ENCODE measurements at places on chromosomes 2 and 18.
A peak's percentile ranks its signal among the peaks of the same experiment; 100 is the strongest.

- no peak for DNase-seq
Measured at GRCh38 chr2:239303711-239304532, 96.9 kb downstream of the HDAC4 start.

DNA sequence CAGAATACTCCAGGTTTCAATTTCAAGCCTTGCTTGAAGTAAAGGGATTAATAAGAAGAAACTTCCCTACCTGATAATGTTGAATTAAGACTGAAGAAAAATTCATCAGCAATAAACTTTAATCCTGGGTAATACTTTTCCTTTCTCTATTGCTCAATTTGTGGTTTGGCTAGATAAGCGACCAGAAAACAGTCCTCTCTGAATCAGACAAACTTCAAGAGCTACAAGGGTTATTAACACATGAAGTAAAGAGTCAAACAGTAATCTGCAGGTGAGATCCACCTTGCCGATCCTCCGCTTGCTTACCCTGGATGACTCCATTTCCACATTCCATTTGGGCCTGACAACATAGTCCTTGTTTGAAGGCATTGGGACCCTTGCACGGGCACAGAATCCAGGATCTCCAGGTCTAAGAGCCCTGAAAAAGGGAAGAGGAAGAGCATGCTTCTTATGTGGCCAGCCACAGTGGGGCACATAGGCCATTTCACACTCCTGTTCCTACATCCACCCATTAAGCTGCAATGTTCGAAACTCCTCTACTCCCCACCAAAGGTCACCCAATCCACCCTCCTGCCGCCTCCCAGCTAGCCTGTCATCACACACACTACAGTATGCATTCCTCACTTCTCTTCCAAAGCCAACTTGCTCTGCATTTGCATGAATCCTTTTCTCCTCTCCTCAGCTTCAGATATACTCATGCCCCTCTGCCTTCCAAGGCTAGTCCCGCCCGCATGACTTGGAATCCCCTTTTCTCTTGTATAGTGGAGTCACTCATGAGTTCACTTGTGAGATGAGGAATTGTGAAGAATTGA lies 39.8 kb downstream of the IWS1 start:
- DNase-seq, result no peak

DNA sequence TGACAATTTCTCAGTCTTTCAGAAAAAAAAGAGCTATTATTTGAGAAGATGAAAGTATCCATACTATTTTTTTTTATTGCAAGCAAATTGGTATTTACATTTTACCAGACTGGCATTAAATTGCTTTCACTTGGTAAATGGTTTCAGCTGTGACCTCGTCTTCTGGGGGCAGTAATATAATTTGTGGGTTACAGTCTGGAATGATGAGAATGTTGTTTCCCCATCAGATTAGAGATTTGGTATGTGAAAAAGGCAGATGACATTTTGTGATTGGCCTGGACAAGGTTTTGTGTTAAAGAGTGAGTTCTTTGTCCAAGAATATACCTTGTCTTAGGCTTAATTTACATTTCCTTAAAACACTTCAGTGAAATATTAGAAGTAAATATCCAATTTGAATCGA lies 390.1 kb upstream of the ST6GAL2 start:
- peak; percentile 58 for DNase-seq

DNA sequence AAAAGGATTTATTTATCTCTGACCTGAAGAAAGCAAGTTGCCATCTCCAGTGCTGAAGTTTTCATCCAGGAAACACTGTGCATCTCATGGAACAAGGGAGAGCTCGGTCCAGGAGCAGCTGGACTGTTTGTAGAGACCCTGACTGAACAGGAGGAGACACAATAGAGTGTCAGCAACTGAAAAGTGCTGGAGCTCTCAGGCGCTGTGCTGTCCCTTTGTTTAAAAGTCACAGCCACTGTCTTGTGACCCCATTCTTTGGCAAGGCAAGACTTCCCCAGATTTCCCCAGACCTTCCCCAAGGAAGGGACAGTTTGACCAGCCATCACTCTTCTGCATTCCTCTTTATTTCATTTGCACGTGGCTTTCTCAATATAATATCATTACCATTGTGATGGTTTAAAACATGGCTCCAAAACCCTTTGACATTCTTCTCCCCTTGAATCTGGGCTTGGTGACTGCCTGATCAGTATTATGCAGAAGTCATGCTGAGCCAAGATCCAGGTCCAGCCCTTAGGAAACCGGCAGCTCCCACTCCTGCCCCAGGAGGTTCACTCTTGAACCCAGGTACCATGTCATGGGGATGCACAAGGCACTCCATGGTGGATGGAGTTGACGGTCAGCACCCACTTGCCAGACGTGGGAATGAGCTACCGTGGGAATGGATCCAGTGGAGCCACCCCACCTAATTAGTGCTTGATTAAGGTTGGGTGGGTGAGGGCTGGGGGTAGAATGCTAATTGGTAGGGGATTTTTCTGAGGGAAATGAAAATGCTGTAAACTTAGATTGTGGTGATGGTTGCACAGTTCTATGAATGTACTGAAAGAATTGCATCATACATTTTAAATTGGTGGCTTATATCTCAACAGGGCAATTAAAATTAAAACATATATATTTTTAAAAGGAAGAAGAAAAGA lies 497.9 kb upstream of the RAB6C start:
- DNase-seq, result no peak

DNA sequence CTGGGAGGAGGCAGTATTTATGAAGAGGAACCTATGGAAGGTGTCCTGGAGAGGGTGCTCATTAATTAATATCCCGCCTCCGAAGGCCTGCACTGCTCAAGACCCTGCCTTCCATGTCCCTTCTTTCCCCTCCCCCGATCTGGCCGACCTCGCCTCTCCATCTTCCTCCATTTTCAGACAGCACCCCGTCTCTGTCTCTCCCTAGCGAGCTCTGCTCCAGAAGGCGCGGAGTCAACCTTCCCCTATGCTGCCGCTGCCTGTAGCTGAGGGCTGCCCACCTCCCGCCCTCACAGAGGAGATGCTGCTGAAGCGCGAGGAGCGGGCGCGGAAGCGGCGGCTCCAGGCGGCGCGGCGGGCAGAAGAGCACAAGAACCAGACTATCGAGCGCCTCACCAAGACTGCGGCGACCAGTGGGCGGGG lies 1.1 kb upstream of the WBP1 start:
- DNase-seq, result peak; percentile 17

GRCh38 chr2:69222953-69223658 lies 163.9 kb downstream of the GFPT1 start:
- DNase-seq, result peak; percentile 75

DNA sequence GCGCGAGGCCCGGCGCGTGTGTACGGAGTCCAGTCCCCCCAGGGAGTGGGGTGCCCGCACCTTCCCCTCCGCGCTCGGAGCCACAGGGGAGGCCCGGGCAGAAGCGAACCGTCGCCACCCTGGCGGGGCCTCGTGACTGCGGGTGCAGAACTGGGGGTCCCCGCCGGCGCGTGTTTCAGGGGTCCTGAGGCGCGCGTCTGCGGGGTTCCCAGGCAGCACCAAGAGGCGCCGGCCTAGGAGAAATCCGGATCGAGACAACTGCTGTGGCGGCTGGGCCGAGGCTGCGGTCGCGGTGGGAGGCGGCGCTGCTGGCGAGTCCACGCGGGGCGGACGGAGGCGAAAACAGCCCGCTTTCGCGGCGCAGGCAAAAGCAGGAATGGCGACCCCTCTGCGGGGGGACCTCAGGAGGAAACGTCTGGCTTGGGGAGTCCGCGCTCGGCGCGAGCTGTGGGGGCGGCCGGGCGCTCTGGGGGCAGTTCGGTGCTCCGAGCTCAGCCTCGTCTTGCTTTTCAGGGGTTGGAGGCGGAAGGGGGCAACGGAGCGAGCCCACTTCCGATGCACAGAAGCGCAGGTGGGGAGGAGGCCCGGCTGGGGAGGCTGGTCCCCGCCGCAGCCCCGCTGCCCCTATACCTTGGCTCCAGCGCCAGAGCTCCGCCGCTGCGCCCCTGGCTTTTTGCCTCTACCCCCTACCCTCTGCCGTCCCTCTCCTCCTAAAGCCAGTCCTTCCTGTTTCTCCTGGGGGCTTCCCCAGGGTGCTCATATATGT lies 81.5 kb upstream of the LDLRAD4 start:
- DNase-seq, result peak; percentile 13

DNA sequence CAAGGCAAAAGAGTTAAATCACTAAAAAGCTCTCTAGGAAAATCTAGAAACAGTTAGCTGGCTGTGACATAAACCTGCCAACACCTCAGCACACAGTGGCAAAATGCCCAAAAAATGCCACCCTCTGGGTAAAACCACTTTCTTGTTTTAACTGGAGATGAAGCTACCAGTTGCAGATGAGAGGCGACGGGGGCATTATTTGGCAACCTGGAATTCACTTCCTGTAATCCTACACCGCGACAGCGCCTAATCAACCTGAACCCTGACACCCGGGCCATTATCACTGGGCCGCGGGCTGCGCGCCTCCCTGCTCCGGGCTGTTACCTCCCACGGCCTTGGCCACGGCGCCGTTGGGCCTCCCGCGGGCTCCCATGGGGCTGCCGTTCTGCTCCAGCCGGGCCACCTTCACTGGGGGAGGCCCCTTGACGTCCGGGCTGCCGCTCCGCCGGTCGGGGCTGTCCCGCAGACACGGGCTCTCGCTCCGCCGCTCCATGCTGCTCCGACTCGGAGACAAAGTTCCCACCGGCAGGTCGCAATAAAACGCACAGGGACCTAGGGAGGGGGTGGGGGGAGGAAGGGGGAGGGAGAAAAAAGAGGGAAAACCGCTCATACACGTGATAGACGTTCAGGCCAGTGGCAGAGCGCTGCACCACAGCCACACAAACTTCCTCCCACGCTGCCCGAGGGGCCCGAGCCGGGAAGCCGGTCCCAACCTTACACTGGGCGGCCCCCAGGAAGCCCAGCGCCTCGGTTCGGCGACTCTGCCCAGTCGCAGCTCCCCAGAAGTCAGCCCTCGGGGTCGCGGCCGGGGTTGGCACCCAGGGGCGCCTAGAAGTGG lies 2.0 kb downstream of the SATB2 start:
- DNase-seq, result no peak

DNA sequence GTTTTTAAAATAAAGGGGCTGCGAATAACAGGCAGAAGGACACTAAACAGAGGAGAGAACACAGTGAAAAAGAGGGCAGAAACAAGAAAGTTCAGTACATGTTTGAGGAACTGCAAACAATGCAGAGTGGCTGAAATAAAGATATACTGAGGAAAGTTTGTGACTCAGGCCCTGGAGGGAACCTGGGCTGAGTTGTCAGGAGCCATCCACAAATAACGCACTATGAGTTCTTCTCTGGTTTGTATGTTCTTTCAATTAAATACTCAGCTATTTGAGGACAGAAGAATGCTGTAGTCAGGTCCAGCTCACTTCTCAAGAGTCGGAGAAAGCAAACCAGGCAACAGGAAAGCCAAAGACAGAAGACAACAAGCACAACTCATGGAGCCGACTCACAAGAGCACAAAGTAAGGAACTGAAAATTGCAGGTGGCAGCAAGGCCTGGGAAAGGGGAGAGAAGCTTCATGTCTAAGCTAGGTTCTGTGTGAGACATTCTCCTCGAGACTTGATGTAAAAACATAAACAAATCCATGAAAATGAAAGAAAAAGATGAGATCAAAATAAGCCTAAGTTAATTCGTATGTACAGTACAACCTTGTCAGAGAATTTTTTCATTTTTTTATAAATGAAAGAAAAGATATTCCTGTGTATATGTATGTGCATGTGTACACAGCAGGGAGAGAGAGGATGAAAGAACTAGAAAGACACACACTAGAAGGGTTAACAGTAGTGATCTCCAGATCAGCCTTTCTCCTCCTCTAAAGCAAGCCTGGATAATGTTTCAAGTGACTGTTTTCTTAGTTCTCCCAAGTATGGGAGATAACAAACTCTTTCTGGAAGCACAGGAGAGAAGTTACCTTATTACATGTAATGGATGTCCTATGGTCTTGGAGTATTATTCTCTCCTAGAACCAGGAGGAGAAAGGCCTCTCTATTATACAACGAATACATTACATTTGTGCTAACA lies 41.5 kb downstream of the CHN1 start:
- DNase-seq, result no peak

GRCh38 chr18:79251021-79251420 lies 144.7 kb upstream of the NFATC1 start:
- DNase-seq, result no peak

DNA sequence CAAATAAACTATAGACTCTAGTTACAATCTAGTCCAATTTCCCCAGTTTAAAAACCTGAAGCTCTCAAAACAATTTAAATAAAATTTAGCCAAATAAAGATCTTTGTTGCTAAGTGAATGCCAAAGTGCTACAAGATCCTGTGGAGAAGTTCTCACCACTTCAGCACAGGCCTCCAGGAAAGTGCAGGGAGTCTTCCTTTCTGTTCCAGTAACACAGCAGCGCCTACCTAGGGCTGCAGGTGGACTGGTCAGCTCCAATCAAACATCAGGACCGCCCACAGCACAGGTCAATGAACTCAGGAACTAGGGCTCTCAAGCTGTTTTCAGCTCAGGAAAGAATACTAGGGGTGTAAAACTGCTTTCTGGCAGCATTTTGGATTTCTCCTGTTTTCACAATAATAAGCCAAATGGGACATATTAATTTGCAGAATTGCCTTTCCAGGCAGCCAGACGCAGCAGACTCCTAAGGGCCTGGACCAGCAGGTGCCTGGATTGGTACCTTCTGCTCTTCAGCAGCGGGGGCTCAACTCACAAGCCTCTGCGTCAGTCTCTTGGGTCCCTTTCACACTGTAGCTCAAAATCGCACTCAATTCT lies 1.5 kb downstream of the FAM110C start:
- no peak for DNase-seq

DNA sequence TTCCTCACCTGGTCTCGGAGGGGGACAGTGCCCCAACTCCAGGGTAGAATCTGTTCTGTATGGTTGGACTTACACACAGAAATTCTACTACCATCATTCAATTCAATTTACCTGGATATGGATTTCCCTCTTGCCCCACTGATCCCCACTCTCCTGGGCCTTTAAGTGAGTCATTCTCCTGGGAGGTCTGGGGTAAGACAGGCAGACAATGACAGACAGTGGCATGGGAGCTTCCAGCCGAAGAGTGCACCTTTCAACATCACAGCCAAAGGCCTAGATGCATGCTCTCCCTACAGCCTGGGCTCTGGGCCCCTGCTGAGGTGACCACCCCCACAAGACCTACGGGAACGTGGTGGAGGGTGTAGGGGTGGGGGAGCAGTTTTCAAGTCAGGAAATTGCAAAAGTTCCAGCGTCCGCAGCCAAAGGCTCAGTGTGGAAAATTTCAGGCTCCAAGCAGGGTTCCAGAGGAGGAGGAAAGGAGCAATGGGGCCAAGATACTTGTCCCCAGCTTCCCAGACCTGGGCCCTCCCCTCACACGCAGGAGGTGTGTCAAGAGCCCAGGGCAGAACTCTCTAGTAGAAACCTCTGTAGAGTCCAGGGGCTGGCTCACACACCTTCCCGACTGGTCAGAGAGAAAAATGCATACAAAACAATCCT lies 296.4 kb downstream of the CYP26B1 start:
- DNase-seq, result no peak

- peak; percentile 74 for DNase-seq
Measured at GRCh38 chr2:198116756-198117155, 312.4 kb downstream of the PLCL1 start.

GRCh38 chr18:74064510-74064909 lies 83.1 kb downstream of the FBXO15 start:
- DNase-seq, result no peak
